Activated T-cell treated with anti-CD3 and anti-CD28 coated beads for 24 hours (primary cell): ENCODE measurements at places on chromosomes 1 and 21.

DNA sequence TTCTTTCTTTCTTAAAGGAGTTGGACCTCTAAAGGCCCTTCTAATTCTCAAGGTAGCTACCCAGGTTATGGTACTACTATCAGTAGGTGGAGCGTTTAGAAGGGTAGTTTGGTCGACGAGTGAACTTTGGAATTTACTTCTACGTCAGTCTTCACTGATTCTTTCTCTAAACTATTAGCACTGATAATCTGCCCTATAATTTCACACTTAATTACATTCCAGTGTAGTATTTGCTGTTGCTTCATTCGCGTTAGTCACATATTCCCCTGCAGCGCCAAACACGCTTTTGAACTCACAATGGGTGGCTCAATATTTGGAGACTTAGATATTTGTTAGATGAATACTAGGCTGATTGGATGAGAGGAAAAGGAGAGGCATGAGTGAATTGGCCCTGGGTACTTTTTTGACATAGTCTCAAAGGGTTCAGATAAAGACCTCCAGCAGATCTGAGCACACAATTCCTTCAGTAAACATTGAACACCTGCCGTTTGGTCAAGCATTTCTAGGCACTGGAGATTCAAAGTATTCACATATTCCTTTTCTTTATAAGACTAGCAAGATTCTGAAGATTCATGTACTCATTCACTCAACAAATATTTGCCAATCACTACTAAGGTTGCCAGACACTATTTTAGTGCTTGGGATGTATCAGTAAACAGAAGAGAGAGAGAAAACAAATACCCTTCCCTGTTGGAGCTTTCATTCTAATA is 929 bp upstream of the FOXJ3 start:
- no peak for DNase-seq

- no peak for DNase-seq
Measured at GRCh38 chr1:226584164-226584563, 35.6 kb downstream of the STUM start.

- no peak for DNase-seq
Measured at GRCh38 chr1:41272601-41273000, 30.5 kb upstream of the SCMH1 start.

DNA sequence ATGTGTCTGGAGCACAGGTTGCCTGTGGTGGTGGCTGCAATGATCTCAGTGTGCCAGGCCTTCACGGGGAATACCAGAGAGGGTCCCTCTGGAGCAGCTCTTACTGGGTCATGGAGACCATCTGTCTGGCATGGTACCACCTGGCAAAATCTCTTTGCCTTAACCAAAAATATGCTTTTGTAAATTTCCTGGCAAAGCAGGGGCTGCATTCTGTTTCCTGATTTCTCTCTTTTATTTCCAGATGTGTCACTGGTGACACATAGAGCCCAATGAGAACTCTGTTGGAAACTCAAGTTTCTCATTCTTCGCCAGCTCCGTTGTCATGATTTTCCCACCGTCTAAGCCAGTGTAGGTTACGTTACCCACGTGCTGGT is 136.5 kb downstream of the FGGY start:
- DNase-seq = no peak

- no peak for DNase-seq
Measured at GRCh38 chr1:200180821-200181220, 153.3 kb downstream of the NR5A2 start.

DNA sequence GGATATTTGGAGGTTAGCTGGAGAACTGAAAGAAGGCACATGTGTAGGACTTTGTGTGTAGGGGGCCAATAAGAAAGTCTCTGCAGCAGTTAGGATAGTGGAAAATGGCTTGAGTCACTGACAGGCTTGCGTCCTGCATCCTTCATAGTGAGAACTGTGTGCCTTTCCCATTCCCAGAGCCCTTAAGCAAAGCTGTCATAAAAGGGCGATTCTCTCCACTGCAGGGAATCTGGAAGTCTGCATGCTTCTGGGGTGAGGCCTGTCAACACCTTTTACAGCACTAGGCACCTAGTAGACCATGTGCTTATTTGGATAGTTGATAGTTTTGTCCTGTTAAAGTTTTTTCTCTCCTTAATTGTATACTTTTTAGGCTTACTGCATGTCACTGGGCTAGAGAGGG is 39.4 kb upstream of the MACF1 start:
- no peak for DNase-seq

GRCh38 chr1:29426701-29427279 is 190.5 kb downstream of the PTPRU start:
- DNase-seq = no peak

- DNase-seq = no peak
Measured at GRCh38 chr1:178587096-178587495, 74.2 kb downstream of the TEX35 start.

GRCh38 chr21:29481641-29482040 is 182.9 kb downstream of the BACH1 start:
- DNase-seq = no peak

GRCh38 chr1:1901641-1902294 is 10.9 kb upstream of the GNB1 start:
- no peak for DNase-seq

DNA sequence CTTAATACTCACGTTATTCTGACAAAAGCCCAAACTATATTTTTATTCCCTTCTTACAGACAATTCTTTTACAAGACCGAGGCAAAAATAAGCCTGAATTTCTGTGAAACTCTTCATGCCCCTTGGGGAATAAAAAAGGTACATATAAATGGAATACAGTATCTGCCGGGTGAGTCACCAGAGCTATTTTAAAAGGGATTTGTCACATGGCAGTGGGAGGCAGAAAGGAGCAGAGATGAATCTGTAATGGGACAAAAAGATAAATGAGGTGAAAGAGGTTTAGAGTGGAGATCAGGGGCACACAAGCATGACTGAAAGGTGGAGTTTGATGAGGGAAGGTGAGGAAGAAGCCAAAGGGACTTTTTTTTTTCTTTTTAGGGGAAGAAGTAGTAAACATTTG is 8.8 kb downstream of the XCL1 start:
- no peak for DNase-seq

DNA sequence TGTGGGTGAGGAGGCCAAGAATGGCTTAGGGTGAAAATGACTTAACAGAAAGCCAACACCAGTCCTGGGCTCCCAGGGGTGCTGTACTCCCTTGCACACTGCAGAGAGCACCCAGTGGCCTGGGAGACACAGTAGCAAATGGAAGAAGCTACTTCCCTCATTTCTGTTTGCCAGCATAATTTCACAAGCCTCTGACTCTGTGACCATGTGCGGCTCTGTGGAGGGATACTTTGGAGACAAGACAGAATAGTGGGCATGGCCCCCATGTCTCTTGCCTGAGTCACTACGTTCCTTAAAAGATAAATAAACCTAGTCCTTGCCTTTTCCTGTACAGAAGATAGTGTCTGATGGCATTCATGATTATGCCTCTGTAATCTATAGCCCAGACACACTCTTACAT is 38.1 kb downstream of the TRIM62 start:
- no peak for DNase-seq

- no peak for DNase-seq
Measured at GRCh38 chr1:208329300-208329699, 85.1 kb upstream of the PLXNA2 start.

- DNase-seq = no peak
Measured at GRCh38 chr1:215631489-215631888, 64.4 kb downstream of the KCTD3 start.

GRCh38 chr1:38071312-38072256 is 25.0 kb upstream of the POU3F1 start:
- DNase-seq = no peak
